ENCODE measurements at places on chromosomes 3 and 15.
A peak's percentile ranks its signal among the peaks of the same experiment; 100 is the strongest.

- DNase-seq, result no peak
Measured at GRCh38 chr3:69510481-69511030, 124.7 kb upstream of the FRMD4B start.

GRCh38 chr3:16609927-16610580 lies 4.8 kb upstream of the DAZL start:
- DNase-seq, result no peak

DNA sequence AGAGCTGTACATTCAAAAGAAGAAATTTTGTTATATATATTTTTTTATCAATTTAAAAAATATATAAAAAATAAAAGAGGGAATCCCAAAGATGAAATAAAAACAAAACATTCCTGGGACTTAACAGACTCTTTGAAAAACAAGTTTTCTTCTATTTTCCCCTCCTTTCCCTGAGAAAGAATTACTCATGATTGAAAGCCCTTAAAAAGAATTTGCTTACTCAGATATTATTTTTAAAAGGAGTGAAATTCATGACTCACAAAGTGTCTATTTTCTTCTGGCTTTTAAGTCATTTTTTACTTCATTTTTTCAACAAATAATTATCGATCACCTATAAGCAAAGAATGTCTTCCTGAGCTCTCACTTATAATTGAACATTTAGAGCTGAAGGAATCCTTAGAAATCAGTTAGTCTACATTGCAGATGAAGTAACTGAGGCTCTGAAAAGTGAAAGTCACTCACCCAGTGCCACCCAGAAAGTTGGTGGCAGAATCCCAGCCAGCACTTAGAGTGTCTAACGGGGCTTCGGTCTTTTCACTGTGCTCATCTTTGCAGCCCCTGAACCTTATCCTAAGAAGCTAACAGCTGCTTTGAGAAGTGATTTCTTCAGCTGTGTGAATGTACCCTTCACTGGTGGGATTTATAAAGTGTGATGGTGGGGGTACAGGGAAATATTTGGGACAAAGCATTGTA lies 42.5 kb upstream of the NUDT16 start:
- no peak for DNase-seq

- DNase-seq, result no peak
Measured at GRCh38 chr3:119643528-119643927, 16.9 kb downstream of the POPDC2 start.

DNA sequence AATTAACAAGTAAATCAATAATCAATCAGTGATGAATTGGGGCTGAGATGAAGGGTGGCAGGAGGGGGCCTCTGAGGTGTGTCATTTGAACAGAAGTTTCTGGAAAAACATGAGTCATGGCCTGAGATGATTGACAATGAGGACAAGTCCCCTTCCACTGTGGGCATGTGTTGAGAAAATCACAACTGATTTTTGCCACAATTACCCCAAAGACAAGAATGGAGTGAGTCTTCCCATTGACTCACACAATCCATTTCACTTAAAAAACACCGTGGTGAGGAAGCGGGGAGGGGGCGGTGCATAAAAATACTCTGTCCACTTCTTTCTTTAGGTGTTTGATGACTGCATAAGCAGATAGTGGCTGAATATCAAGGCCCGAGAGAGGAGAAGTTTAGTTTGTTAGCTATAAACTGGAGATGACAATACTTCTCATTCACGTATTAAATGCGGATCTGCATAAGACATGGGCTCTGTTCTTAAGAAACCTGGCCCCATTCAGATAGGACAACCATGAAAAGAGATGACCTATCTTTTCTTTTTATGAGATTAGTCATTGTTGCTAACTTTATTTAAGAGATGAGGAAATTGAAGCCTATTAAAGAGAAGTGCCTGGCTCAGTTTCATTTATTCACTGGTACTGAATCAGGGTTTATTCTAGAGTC lies 34.7 kb downstream of the SHC4 start:
- DNase-seq, result peak; percentile 24

GRCh38 chr15:73950831-73951561 lies 24.7 kb downstream of the LOXL1 start:
- peak; percentile 77 for DNase-seq

DNA sequence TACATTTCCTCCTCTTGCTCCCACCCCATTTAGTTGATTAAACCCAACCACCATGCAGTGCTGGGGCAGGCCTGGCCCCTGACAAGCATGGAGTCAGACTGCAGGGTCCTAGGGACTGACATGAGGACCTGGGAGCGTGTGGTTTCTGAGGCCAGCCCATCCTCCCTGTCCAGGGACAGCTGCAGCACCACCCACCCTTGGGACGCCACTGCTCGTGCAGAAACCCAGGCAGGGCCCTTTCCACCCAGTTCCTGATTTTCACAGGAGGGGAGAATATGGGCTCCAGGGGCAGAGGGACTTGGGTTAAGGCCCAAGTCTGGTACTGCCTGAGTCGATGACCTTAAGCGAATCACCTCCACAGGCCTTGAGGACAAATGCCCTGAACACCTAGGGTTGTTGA lies 23.7 kb downstream of the PLXND1 start:
- DNase-seq, result no peak

DNA sequence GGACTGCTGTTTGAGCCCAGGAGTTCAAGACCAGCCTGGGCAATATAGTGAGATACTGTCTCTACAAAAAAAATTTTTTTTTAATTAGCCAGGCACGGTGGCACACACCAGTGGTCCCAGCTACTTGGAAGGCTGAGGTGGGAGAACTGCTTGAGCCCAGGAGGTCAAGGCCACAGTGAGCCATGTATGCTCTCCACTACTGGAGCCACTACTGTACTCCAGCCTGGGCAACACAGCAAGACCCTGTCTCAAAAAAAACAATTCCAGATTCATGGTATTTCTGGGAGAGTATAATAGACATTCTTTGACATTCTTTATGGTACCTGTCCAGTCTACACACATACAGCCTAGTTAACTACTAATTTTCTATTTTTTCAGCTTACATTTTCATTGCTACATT lies 70.1 kb downstream of the GSK3B start:
- DNase-seq, result no peak
